ENCODE measurements at places on chromosomes 7 and 10.

DNA sequence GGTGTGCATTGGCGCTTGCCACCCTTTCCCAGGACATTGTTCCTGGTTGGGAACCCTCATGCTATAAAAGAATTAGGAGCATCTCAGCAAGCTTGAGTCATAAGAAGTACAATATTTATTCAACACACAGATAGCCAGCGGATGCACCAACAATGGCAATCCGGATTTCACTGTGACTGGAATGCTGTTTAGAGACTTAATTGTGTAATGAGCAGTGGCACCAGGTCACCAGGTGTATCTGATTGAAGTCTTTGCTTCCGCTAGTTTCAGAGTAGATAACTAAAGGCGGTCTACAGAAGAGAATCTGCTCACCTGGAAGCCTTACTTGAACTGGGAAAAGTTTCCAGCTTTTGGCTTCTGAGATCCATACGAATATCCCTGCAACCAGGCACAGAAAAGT is 772.3 kb upstream of the GHITM start:
- no peak for DNase-seq

DNA sequence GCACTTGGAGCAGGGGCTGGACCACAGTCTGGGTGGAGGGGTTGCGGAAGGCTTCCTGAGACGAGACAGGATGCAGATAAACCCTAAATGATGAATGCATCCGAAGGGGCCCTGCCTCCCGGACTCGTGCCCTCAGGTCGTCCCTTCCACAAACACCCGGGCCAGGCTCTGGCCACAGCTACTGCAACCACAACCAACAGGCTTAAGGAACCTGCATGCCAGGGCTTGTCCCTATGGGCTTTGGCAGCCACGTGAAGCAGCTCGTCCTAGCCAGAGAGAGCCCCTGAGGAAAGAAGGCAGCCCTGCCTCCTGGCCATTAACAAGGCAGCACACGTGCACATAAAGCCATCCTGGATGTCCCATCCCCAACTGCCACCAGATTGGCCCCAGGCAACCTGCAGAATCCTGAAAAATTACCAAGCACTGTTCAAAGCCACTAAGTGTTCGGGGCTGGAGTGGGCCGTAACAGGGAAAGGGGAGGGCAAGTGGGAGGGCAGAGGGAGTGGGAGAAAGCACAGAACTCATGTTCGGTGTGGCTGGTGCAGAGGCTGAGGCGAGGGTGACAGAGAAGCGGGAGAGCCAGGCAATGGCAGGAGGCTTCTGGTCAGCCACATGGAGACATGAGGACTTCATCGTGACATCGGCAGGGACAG is 62.7 kb downstream of the MAD1L1 start:
- no peak for DNase-seq

DNA sequence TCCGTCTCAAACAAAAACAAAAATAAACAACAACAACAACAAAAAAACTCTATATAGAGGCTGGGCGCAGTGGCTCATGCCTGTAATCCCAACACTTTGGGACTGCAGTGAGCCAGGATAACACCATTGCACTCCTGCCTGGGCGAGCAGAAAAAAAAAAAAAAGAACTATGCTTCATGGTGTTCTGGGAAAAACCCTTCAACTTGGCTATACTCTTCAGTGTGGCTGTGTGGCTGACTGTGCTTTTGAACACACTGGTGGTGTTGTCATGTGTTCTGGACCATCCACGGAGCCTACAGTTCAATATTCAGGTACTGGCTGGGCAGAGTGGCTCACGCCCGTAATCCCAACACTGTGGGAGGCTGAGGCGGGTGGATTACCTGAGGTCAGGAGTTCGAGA is 26.5 kb downstream of the SNX8 start:
- DNase-seq: no peak

DNA sequence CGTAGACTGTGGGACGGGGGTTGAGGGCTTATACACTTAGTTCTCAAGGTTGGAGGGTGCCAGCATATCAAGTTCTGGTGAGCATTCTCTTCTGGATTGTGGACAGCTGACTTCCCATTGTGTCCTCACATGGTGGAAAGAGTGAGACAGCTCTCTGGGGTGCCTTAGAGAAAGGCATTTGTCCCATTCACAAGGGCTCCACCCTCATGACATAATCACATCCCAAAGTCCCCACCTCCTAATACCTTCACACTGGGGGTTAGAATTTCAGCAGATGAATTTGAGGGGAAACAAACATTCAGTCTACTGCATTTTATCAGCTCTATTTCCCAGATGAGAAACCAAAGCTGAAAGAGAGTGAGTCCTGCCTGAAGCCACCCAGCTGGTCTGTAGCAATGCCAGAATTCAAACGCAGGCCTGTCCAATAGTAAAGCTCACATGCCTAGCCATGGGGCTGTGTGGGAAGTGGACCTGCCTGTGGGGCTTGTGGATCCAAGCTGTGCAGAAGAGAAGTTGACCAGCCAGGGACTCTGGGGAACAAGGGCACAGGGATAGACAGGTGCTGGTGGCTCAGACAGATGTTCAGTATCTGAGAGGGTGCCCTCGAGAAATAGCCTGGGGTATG is 34.9 kb upstream of the LOXL4 start:
- DNase-seq: no peak

GRCh38 chr7:79159040-79159664 is 294.3 kb downstream of the MAGI2 start:
- no peak for DNase-seq

DNA sequence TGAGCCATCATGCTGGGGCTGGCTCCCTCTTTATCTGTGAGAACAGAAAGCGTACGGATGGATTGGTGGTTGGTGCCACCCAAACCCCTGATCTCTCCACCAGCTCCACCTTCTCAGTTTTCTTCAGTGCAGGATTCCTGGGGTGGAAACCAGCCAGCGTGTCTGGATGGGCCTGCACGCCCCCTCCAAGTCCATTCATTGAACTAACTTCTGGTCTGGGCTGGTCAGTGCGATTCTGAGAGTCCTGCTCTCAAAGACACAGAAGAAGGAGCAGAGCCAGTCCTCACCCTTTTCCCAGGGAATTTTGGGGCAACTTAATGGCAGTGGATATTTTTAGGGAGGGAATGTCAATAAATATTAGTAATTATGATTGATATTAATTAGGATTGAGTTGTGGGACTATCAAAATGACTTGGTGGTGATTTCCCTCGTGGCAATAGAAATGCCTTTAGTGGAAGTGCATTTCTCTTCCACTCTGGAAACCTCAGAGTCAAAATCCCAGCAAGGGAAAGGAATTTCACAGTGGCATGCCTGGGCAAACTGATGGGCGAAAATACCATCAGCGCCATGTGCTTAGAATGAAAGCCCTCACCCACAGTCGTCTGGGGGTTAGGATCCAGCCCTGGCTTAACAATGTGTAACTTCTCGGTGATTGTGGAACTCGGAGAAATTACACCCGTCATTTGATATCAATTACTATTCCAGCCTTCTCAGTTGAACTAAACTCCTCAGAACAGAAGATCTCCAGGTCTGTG is 69.3 kb upstream of the EEPD1 start:
- DNase-seq: no peak

GRCh38 chr10:80104066-80104926 is 25.8 kb downstream of the TMEM254 start:
- DNase-seq: no peak

- no peak for DNase-seq
These were observed 101.6 kb upstream of the EEPD1 start for GRCh38 chr7:36051501-36051900.
